RCC 7860 (cell line): ENCODE measurements at places on chromosomes 7 and 10.

DNA sequence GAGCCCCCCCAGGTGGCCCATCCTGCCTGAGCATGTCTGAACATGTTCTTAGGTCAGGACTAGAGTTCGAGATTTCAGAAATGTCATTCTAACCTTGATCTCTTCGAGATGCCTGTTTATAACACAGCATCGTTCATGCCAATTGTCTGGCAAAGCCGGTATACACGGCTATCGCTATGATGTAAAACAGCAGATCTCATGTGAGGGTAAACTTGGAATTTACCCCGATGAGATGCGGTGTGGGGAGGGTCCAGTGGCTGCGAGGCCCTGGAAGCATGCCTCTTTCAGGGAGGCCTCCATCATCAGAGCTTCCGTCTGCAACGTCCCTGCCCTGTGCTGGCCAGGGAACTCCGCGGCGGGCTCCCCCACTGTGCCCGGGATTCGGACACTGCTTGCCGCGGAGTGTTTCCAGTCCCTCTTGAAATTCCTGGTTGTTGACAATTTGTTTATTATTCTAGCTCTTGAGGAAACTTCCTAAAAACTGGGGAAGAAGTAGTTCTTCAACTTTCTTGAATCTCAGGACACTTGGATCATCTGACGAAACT is 168.6 kb upstream of the RHEB start:
- no peak for DNase-seq

DNA sequence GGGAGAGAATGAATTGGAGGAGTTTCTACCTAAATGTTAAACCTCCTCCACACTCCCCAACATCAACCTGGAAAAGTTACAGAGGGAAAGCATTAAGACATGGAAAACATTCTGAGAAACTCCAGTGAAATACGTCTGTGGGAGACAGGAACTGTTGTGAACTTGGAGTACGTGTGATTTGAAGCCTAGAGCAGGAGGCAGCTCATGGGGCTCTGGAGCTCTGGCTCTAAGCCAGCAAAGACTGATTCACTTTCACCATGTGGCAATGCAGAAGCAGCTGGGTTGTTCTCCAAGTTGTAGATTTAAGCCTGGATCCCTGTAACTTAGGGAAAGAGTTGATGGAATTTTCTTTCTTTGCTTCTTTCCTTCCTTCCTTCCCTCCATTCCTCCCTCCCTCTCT is 503.2 kb downstream of the NRG3 start:
- no peak for DNase-seq

DNA sequence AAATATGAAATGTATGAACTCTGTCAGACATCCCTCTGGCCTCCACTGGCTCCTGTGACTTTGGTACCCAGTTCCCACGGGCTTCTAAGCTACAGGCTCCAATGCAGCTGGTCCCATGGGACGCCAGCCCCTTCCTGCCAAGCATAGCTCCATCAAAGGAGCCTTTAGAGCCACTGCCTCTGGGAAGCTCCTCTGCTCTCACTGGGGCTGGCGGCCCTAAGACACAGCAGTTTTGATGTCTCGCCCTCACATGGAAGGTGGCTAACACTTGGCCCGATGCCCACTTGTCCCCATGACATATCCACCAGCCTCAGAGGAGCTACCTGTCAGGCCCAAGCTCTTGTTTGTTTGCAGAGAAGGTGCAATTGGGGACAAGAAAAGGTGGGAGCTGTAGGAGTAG is 453.7 kb upstream of the LRRN3 start:
- no peak for DNase-seq

DNA sequence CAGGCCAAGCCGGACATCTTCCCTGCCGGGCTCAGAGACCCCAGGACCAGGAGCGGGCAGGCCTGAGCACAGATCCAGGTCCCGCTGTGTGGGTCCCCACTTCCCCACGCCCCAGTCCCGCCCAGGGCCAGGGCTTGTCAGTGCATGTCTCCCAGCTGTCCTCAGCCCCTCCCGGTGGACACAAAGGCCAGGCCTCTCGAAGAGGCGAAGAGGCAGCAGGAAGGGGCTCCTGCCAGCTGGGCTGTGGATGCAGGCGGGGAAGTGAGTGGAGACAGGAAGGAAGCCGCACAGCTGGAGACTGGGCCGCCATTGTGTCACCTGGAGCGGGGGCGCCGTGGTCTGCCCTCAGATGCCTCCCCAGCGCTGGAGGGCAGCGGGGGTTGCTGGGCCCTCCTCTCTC is 4.8 kb downstream of the GRIFIN start:
- no peak for DNase-seq

DNA sequence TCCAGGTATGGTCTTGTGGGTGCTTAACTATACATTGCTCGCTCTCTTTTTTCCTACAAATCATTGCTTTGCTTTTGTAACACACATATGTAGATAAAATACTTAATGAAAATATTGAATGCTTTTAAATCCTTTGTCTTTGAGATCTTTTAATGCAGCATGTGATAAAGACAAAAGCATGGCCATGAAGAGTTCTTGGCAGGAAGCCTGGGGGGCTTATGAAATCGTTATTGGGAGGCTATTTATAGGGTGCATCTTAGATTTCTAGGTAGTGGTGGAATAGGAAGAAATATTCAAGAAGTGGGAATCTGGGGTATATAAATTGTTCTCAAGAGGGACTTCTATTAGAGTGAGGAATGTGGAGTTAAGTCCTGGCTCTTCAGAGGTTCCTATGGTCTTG is 21.9 kb downstream of the UBE2D1 start:
- no peak for DNase-seq

DNA sequence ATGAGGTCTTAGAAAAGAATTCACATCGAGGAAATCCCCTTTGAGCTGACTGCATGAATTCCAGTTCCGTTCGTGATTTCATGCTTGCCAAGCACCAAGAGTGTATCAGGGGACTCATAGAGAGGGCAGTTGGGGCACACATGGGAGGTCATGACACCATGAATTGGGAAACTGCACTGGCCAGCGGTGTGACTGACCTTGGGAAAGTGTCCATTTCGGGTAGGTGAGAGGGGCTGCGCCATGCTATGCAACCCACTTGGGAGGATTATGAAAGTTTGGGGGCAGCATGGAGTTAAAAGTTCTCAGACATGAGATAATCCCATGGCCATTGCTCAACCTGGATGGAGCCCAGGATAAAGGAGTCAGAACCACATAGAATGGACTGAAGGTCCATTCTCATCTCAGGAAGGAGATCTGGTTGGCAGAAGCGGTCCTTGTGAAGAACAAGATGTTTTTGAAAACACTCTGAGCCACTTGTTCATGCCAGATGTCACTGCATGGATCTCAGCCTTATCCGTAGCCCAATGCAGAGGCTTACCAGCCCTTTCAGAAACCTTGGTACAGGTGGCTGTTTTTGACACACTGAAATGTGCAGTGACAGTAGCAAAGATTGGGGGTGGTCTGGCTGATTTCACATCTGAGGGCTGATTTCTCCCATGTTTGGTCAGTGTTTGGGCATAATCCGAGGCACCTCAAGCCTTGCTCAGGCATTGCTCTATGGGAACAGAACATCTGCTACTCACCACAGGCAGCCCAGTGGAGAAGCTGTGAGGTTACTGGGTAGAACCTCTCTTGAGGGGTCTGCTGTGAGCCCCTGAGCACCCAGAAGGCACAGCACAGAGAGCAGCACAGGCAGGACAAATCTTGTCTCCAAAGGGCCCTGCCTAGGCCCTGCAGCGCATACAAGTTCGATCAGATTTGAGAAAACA is 252.3 kb downstream of the CXCL12 start:
- DNase-seq = no peak

GRCh38 chr10:50575477-50576244 is 48.1 kb downstream of the SGMS1 start:
- no peak for DNase-seq

DNA sequence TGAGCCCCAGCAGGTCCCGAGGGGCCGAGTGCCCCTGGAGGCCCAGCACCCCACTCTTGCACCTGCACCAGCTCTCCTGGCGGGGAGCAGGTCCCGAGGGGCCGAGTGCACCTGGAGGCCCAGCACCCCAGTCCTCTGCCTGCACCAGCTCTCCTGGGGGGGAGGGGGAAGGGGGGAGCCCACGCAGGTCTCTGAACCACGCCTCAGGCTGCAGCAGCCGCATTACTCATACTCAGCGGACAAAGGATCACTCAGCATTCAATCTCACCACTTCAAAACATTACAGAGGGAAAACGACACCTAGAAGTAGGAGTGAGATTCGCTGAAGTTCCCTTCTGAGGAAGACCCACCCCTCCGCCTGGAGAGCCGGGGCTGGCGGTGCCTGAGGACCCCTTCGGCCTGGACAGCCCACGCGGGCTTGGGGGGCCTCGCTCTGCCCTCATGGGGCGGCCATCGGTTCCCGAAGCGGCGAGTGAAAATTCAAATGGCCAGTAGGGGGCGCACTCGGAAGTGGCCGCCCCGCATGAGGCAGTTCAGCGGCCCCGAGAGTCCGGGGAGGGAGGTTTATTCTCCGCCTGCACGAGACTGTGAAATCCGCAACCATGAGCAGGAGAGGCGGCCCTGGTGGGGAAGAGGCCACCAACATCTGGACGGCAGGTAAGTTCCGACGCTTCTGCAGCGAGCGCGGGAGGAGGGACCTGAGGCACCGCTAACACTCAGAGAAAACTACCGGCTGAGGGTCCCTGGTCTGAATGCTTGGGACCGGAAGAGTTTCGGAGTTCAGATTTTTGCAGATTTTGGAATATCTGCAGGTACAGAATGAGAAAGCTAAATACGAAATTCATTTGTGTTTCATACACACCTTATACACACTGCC is 1.1 kb upstream of the GPER1 start:
- no peak for DNase-seq

- DNase-seq = no peak
Observed at GRCh38 chr10:77293773-77294172, 343.8 kb downstream of the KCNMA1 start.

DNA sequence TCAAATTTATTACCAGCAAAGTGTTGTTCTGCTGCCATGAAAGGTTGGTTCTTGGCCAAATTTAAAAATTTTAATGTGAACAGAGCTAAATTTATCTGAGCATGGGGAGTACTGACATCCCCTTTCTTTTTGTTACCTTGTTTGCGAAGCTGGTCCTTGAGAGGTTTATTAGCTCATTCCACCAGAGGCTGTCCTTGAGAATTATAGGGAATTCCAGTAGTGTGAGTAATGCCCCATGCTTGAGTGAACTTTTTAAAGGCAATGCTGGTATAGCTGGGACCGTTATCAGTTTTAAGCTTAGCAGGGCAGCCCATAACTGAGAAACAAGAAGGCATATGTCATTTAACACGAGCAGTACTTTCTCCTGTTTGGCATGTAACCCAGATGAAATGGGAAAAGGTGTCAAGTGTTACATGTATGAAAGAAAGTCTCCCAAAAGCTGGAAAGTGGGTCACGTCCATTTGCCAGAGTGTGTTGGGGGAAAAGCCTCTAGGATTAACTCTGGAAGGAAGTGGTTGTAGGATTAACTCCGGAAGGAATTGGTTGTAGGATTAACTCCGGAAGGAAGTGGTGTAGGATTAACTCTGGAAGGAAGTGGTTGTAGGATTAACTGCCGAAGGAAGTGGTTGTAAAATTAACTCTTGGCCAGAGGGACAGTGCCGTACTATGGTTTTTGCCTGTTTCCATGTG is 37.3 kb upstream of the AKR1C2 start:
- DNase-seq = peak; percentile 64

- DNase-seq = peak; percentile 96
Observed at GRCh38 chr10:13787015-13787421, 200.3 kb downstream of the PRPF18 start.

DNA sequence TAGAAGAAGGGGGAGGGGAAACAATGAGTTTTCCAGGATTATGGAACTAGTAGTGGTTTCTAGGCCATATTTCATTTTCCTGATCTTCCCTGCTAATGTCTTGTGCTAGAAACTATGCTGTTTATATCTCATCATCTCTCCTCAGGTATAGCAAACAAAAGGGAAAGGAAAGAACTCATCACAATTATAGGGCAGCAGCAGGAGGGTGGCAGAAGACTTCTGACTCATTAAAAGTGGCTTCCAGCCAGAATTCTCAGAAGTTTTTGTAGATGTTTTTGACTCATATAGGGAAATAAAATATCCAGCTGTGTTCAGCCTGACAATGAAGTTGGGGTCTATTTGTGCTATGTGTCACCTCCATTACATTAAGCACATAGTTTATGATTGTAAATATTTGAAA is 6.5 kb downstream of the AHR start:
- peak; percentile 89 for DNase-seq

- DNase-seq = no peak
Observed at GRCh38 chr10:68073631-68074030, 1.5 kb downstream of the HERC4 start.

- peak; percentile 43 for DNase-seq
Observed at GRCh38 chr7:150311711-150312110, 11.4 kb upstream of the LRRC61 start.

DNA sequence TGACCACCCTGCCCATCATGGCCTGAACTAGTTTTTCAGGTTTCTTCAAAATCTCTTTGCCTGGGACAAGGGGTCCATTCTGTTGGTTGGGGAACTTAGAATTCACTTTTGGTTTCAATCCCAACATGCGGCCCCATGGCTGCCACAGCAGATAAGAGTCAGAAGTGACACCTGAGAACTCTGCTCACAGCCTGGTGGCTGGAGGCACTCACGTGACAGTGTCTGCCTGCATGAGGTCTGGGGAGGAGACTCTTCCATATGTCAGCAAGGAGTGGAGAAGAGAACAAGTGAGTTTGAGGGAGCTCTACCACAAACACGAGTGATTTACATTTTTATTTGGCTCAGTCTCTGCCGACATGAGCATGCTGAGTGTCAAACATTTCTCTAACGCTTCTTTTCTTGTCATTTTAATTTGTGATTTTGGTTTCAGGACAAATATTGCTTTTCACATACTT is 370.4 kb downstream of the TNS3 start:
- no peak for DNase-seq

DNA sequence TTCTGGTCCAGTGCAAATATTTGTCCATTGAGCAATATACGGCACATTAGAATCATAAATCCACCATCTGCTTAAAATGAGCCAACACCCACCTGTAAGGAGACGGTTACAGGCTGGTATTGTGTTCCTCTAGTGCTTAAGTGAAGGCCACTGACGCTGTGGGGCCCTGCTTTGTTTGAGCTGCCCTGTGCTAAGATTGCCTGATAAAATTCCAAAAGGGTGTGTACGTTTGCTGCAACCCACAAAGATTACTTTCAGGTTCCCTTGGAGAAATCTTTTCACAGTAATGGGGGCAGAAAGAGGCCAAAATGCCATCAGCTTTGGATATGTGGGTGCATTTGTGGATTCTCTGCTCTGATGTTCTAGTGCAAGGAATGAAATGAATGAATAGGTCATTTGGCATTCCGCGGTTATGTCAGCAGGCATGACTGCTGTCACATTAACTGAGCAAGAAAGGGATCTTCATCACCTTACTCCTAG is 34.4 kb downstream of the AGR3 start:
- DNase-seq = no peak

- DNase-seq = no peak
Observed at GRCh38 chr7:105985229-105985628, 22.2 kb downstream of the CDHR3 start.

DNA sequence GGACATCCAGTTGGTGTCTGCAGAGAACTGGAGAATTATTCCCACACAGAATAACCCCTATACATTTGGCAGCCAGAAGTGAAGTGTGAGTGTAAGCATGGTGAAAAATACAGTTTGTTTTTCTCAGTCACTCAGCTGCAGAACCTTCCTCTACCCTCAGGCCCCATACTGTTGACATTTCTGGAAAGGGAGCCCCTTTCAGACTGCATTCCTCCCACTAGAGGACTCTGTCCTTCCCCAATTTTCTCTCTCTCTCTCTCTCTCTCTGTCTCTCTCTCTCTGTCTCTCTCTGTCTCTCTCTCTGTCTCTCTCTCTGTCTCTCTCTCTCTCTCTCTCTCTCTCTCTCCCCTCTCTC is 86.8 kb upstream of the STEAP1B start:
- DNase-seq = no peak
